NCI-H1694 treated with DMSO at 0.1 percent for 48 hours (cell line): ENCODE measurements at places on chromosomes 4 and X.

DNA sequence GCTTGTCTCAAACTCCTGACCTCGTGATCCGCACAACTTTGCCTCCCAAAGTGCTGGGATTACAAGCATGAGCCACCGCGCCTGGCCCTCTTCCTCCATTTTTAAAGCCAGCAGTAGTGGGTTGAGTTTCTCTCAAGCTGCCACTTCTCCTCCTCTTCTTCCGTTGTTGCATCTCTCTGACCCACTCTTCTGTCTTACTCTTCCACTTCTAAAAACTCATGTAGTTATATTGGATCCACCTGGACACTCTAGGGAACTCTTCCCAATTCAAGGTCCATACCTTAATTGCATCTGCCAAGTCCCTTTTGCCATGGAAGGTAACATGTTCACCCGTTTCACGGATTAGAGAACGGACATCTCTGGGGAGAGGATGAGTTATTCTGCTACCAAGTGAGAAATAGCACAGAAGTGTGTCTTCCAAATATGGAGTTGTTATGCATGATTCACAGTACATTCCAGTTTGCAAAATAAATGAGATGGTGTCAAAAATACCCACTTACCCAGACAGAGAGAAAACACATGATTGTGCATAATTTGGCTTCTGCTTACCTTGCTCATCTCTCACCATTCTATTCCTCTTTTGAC is 51.8 kb downstream of the GBA3 start:
- DNase-seq = no peak

DNA sequence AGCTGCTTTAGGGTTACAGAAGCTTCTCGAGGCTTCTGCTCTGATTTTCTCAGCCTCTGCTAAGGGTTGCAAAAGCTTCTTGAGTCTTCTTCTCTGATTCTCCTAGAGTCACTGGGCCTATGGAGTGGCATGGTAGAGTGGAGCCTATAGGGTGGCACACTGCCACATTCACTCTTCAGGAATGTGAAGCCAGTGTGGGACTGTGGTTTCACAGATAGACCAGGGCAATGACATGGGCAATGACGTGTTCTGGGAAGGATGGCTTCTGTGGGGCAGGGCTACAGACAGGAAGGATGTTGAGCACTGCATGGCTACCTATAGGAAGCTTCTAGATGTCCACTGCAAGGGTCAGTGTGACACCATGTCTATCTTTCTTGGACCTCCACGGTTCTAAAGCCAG is 11.0 kb upstream of the MAMLD1 start:
- no peak for DNase-seq

- DNase-seq = no peak
Observed at GRCh38 chr4:23006756-23007155, 314.0 kb downstream of the GBA3 start.

DNA sequence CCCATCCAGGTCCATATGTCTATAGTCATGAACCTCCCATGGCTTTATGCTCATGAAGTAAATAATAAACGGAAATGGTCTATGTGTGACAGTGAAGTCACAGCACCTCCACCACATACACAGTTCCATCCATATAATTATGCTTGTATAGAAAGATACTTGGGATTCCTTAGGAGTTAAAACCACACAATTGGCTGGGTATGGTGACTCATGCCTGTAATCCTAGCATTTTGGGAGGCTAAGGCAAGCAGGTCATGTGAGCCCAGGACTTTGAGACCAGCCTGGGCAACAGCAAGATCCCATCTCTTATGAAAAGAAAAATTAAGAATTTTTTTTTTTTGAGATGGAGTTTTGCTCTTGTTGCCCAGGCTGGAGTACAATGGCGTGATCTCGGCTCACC is 55.6 kb upstream of the RBM47 start:
- DNase-seq = no peak

DNA sequence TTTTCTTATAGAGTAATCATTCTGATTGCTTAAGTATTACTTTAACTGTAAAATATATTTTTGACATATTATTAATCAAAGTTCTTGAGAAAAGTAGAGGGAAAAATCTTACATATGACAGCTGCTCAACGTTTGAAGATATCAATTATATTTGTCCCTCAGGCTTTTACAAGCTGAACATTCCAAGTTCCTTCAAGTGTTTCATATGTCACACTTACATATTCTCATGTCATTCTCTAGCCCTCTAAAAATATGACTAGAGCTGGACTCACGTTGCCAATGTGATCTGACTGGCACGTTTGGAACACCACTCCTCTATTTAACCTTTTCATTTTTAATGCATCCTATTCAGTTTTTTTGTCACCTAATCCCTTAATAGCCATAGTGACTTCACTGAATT is 492.9 kb downstream of the PCDH18 start:
- DNase-seq = no peak

- DNase-seq = no peak
Observed at GRCh38 chr4:24855741-24856140, 57.1 kb downstream of the CCDC149 start.

- peak; percentile 75 for DNase-seq
Observed at GRCh38 chr4:42954963-42955669, 62.6 kb downstream of the GRXCR1 start.

- no peak for DNase-seq
Observed at GRCh38 chr4:13917015-13917414, 289.5 kb upstream of the BOD1L1 start.

DNA sequence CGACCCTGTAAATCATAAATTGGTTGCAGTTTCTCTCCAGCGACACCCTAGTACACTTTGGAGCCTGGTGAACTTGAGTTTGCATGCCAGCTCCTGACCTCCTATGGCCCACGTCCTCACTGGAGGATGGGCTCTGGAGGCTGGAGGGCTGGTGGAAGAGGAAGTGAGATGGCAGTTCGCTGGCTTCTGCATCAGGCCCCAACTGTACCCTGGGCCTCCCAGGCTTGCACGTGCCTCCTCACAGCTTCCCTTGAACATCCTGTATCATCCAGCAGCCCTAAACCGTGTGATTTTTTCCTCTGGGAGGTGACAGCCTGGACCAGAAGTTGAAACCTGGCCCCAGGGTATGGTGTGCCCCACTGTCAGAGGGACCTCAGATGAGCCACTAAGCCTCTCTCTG is 78.5 kb downstream of the HTRA3 start:
- no peak for DNase-seq

DNA sequence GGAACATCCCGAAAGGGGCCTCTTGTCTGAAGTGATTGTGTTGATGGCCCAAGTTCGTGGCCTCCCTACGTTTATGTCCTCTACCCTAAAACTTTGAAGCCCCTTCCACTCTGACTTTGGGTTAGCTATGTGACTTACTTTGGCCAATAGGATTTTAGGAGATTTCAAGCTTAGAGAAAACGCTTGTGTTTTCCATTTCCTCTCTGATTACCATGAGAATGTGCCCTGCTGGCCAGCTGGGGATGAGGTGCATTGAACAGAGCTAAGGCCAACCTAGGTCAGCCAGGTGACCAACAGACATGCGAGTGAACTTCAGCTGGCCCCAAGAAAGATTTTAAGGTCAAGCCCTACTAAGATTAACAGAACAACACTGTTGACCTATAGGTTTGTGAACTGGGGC is 82.4 kb downstream of the SLC2A9 start:
- no peak for DNase-seq

DNA sequence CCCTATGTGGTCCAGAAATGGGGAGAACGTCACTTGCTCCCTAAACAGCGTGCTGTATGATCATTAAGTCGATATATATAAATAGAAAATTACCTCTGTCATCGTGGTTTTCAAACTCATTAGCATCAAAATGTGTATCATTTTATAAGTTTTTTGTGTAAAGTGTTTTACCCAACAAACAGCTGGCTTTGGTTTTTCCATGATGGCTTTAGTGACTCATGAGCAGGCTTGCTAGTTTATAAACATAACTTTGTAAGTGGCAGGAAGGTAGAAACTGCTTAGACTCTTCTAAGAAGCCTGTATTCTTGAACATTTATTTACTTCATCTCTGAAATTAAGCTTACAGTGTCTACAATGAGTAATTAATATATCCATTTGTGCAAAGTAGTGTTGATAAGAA is 108.4 kb upstream of the DIPK2B start:
- no peak for DNase-seq

- no peak for DNase-seq
Observed at GRCh38 chrX:17882680-17883079, 21.6 kb upstream of the RAI2 start.

DNA sequence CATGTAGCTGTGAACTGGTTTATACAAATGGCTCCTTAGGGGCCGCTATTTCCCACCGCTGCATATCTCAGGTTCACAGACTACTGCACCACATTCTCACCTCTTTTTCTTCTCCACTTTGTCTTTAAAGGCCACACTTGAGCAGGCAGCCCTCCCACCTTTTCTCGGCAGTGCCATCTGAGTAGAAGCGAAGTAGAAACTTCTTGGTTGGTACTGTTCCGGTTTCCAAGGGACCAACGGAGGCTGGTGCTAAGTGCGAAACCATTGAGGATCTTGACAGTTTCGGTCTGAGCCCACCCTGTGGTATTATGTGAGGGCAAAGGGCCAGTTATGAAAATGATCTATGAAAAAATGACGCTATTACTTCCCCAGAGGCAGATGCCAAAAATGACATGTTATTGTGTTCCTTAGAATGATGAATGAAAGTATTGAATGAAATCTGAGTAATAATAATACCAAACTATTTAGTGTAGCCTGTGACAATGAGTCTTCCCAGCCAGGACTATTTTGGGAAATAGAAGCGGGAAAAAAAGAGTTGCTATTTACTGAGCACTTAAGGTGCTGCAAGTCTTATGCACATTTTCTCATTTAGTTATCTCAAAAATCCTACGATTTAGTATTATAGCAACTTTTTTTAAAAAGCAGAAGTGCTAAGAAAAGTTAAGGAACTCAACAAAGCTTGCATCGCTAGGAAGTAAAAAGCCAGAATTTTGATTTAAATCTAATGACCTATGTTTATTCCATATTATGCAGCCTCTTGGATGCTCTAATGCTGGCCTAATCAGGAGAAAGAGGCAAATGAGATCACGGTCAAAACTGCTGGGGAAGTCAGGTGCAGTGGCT is 29.6 kb upstream of the CHRNA9 start:
- DNase-seq = no peak

DNA sequence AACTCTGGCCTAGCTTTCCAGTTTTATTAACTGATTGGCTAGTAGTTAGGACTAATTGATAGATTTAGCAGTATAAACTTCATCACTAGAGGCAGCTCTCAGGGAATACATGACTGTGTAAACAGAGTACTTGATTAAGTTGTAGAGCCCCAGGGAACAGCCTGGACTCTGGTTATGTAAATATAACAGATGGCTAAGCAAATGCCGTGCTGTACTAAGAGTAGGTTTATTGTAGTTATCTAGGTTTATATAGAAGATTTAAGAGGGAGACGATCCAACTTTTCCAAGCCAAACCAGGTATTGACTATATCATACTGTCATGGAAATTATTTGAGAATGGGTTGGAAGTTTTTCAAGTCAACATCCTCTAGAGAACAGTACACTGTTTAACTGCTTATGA is 463.4 kb upstream of the GRID2 start:
- peak; percentile 5 for DNase-seq

- no peak for DNase-seq
Observed at GRCh38 chrX:46637938-46638337, 64.4 kb downstream of the CHST7 start.

- DNase-seq = peak; percentile 87
Observed at GRCh38 chr4:156594624-156595023, 377.0 kb downstream of the PDGFC start.

DNA sequence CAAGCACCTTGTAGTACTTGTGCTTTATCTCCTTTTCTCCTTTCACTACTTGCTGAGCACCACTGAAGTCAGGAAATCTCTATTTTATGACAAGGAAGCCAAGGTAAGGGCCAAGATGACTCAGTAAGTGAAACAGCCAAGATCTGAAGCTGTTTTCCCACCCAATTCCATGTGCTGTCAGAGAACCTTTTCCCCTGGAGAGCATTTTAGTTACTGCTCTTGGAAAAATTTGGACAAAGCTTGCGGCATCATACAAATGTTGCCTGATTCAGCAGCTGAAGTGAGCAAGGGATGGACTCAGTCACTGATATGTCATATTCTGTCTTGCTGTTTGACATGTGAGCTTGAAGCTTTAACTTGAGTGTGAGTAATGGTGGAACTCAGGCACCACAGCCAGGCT is 391.4 kb downstream of the RAB28 start:
- DNase-seq = no peak

GRCh38 chr4:73864365-73864764 is 4.8 kb upstream of the CXCL1 start:
- DNase-seq = no peak

DNA sequence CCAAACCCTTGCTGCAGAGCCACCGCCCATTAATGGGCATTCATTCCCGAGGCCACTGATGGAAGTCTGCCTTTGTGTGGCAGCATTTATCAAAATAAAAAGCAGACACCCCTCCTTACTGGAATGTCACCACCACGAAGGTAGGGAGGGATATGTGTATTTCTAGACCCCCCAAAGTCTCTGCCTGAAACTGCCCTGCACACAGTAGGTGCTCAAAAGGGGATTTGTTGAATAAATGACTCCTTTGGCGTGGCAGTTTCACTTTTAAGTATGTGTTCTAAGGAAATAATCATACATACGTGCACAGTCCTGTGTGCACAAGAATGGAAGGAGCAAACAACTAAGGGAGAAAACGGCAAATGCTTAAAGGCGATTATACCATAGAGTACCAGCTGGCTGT is 23.6 kb upstream of the GLOD5 start:
- DNase-seq = no peak

GRCh38 chrX:24173115-24173847 is 23.8 kb downstream of the ZFX start:
- no peak for DNase-seq

GRCh38 chrX:19174401-19175025 is 52.2 kb upstream of the ADGRG2 start:
- DNase-seq = no peak

GRCh38 chrX:45709381-45709780 is 508.7 kb upstream of the DIPK2B start:
- DNase-seq = no peak

GRCh38 chrX:40148385-40149285 is 50.9 kb upstream of the BCOR start:
- DNase-seq = no peak

DNA sequence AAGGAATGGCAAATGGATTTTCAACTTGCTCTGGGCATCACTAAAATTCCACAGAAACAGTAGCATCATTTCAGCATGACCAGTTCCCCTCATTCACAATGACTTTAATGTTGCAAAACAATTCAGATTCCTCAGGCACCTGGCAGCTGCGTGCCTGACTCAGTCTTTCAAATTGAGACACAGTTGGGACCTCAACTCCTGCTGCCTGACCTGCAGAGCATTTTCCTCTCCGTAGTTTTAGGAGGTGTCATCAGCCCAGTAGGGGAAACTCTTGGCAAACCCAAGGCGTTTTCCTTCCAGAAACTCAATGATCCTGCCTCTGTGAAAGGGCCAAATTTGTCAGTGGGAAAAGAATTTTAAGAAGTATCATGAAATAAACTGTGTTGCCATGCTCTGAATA is 388.9 kb downstream of the SPRY1 start:
- DNase-seq = no peak

- DNase-seq = no peak
Observed at GRCh38 chr4:22680065-22680642, 12.6 kb upstream of the GBA3 start.

DNA sequence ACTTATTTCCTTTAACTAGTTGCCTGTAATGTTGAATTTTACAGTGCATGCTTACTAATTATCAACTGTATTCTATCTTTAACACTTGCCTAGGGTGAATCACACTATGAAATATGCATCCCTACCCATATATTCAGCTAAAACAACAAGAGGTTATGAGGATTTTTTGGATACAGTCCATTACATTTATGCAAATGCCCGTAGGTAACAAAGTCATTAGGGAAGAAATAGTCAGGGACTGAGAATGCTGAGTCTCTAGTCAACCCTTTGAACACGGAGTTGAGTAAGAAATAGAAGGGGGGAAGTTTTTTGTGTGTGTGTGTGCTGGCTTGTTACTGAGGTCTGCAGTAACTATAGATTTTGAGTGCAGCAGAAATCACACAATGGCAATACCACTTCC is 26.1 kb upstream of the CBLL2 start:
- DNase-seq = no peak
